ENCODE measurements at places on chromosomes 6 and 20.

GRCh38 chr6:161171207-161171606 is 102.7 kb downstream of the AGPAT4 start:
- DNase-seq: no peak

- DNase-seq: no peak
Observed at GRCh38 chr6:40950986-40951698, 87.9 kb downstream of the UNC5CL start.

DNA sequence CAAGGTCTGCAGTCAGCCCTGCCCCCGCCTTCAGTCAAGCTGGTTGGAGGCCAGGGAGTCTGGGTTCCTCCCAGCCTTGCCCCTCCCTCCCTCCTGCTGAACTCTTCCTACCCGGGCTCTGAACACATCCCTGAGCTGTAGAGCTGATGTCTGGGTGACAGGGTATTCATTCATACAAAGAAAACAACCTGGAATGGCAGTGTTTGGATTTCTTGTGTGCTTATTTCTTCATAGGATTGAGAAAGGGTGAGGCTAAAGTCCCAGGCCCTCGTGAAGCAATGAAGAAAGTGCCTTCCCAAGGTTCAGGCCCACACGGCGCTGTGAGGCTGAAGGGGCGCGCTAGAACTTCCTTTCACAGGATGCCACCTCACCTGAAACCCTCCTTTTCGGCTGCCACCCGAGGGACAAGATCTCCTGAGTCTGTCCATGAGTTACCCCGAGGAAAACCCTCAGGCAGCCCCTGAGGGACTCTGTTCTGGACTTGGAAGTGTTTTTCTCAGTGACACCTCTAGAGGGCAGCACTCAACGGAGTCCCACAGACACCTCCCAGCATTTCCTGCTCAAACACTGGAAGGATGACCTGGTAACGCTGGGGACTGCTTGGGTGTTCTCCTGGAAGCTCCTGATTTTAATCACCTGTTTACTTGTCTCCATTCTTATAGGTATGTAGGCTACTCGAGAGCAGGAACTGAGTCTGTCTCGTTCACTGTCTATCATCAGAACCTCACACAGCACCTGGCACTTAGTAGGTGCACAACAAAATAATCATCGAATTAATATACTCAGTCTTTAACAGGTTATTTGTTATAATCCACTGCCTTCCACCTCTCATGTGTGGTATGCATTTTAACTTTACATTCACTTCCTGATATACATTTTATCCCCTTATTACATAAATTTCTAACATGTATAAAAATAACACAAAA is 11.8 kb upstream of the GSTA1 start:
- DNase-seq: peak; percentile 67

DNA sequence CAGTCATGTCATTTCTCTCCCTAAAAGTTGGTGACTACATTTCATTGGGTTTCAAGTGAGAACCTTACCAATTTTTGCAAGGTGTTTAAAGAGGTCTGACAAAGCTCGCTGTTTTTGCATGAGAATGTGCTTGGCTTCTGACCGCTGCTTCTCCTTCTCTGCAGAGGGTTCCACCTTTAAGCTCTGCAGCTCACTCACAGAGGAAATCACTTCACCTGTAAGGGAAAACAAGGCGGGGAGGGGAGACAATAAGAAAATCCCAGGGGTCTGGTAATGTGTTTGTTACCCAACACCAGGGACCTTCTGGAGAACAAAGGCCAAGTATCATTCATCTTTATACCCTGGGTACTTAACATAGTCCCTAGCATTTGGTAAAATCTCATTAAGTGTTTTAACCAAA is 40.0 kb upstream of the LYRM2 start:
- no peak for DNase-seq

GRCh38 chr6:20744911-20745557 is 210.8 kb downstream of the CDKAL1 start:
- DNase-seq: no peak

- no peak for DNase-seq
Observed at GRCh38 chr20:57390604-57391438, at the start of gene RBM38. Gene RBM38 (plus strand): TSS chr20:57391396. CDS start chr20:57391582, 186 bp downstream.

DNA sequence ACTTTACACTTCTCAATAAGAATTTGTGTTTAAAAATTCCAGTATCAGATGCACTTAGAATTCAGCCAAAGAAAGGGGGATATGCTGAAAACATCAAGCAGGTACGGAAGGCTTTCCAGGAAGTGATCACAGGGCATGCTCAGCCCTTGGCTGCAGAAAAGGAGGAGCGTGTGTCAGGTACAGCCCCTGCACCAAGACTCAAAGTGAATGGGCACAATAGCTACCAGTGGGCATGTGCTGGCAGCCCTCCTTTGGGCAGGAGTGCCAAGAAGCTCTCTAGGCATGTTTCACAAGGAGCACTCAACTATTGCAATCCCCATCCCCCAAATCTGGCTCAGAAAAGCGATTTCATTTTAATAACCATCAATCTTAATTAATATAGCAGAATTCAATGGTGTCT is 298.8 kb downstream of the GMDS start:
- no peak for DNase-seq

All from NCI-H526 (cell line).